ENCODE measurements at places on chromosomes 2 and 18.

DNA sequence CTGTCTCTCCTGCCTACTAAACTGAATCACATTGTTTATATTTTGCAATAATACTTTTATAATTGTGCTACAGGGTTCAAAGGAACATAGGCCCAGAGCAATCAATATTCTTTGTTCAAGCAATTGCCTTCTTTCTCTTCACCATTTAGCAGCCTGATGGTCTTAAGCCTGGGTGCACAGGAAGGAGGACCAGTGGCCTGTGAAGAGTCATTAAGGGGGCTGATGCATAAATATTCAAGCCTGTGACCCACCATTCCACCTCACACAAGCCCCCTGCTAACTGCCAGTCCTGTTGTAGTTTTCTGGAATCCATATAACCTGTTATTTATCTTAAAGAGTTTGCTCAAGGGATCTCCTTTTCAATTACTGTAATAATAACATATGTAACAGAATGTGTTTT is 56.0 kb downstream of the ABCA12 start:
- no peak for DNase-seq

GRCh38 chr2:2777213-2777612 is 446.1 kb upstream of the MYT1L start:
- no peak for DNase-seq

GRCh38 chr2:138298120-138298814 is 203.3 kb upstream of the SPOPL start:
- DNase-seq: no peak

DNA sequence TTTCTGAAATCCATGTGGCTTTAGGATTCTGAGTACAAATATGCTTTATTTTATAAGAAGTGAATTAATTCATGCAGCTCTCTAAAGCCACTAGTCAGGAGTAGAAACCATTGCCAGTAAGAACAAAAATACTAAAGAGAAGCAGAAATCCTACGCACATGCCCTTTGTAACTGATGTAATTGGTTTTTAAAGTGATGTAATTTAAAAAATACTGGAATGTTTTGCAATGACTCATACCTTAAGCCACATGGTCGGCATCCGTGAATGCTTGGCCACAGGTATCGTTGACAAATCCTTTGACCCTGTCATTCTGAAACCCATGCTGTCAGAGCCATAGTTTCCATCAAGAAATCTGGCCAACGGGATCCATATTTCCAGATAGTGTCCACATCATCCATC is 213.3 kb downstream of the ACKR3 start:
- no peak for DNase-seq

DNA sequence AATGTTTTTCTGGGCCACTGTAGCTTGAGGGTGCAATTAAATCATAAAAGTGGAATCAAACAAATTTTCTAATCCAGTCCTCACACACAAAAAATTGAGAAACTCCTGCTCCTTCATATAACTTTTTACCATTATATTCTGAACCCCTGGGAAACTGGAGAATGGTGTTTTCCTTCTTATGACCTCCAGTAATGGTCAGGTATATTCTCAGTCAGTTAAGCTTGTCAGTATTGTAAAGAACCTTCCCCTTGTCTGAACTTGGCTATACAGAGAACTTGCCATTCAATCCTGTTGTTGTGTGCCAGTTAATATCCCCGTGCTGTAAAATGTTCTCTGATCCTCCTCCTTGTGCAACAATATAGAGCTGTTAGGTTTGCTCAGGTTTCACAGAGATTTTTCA is 39.5 kb downstream of the ZNF804A start:
- DNase-seq: no peak

DNA sequence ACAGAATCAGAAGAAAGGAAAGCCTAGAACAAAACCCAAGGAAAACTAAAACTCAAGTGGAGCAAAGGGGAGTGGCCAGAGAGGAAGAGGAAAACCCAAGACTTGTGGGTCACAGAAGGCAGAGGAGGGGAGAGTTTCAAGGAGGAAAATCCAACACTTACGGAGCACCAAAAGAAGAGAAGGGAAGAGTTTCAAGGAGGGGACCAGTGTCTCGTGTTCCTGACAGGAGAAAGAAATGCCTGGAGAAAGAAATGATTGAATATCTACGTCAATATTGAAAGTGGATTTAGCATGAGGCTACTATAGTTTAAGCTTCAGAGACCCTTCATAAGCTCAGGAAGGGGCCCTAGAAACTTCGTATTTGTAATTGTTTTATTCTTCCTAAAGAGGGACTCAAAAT is 1.4 kb upstream of the MFSD6 start:
- no peak for DNase-seq

Measured in Caki2 (cell line).